AG09309 (cell line): ENCODE measurements at places on chromosomes 12 and 14.

DNA sequence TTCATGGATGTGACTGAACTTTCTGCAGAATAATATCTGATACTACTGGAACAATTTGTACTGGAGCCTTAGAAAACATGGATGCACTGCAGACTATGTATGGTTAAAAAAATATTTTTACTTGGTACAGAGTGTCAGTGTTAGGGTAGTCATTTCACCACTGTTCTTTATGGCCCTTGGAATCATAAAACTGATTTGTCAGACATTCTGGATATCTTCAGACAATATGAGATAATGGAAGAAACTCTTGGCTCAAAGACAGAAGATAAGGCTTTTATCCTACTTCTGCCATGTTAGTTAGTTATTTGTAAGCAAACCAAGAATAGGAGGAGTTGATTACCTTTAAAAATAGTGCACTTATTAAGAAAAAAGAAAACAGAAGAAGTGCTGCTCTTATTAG is 209.4 kb downstream of the LRIG3 start:
- DNase-seq, result no peak

- no peak for DNase-seq
Measured at GRCh38 chr12:50894241-50894640, 51.5 kb downstream of the TMPRSS12 start.

- DNase-seq, result peak; percentile 69
Measured at GRCh38 chr14:70856851-70857495, 47.7 kb upstream of the MAP3K9 start.

DNA sequence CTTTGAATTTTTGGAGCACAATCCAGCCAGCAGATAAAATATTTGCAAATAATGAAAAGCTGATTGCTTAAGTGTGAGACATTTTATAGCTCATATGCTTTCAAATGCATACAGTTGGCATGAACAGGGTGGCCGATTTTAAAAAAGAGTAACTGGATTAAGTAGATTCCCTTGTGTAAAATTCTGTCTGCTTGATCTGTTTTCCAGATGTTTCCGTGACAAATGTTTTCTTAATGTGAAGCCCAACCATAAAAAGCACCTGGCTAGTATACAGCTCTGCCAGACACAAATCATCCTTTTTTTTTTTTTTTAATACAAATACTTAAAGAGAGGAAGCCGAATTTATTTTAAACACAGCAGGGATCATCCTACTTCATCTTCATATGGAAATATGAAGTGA is 440.7 kb downstream of the CCER1 start:
- DNase-seq, result peak; percentile 29

- DNase-seq, result no peak
Measured at GRCh38 chr12:46577063-46577776, 204.6 kb upstream of the SLC38A2 start.

GRCh38 chr14:33567731-33568130 is 383.1 kb downstream of the EGLN3 start:
- DNase-seq, result no peak

DNA sequence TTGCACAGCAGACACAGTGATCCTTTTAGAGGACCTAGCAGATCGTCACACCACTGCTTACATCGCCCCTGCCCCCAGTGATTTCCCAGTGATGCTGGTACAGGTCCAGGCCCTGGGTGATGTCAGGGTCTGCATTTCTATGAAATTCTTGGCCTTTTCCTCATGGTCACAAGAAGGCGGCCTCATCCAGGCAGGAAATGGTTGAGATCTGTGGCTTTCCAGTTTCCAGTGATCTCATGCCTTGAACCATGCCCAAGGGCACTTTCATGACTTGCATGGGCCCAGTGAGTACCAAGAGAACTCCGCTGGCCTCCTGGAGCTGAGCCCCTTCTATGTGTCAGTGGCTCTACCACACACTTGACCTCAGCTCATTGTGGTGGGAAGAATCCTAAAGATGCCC is 41.9 kb upstream of the BDKRB2 start:
- peak; percentile 51 for DNase-seq

GRCh38 chr14:56334458-56334857 is 216.2 kb downstream of the PELI2 start:
- no peak for DNase-seq

DNA sequence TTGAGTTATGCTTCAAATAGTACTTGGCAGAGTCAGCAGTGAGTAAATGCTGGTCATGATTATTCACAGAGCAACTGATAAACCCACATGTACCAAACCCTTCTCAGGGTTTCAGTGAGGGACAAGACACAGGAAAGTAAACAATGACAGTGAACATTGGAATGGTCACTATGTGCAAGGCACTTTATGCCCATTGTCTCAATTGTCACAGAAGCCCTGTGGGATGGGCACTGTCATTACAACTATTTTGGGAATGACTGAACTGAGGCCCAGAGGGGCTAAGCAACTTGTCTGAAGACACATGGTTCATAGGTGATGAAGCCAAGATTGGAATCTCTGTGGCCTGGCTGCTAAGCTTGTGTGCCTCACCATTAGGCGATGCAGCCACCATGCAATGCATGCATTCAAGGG is 238.5 kb downstream of the RBM19 start:
- DNase-seq, result no peak

- DNase-seq, result peak; percentile 73
Measured at GRCh38 chr12:27710592-27711316, at the start of gene MRPS35. TSS of gene MRPS35 (plus strand) at chr12:27710832. CDS start at chr12:27710844, 12 bp downstream.

DNA sequence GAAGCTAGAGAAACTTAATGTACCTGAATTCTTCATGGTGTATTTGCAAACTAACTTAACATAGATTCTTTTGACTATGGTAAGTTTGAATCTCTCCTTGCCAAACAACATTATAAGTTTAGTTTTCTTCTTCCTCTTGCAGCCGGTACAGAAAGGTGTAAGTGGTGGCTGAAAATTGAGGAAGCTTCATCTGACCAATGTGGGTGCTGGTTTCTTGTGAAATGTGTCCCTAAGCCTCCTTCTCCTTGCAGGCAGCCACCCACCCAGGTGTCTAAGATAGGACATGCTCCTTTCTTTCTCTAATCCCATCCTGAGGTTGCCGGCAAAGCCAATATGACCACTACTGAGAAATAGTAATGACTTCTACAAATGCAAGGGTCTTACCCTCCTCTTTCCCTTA is 20.6 kb downstream of the GSG1 start:
- no peak for DNase-seq

DNA sequence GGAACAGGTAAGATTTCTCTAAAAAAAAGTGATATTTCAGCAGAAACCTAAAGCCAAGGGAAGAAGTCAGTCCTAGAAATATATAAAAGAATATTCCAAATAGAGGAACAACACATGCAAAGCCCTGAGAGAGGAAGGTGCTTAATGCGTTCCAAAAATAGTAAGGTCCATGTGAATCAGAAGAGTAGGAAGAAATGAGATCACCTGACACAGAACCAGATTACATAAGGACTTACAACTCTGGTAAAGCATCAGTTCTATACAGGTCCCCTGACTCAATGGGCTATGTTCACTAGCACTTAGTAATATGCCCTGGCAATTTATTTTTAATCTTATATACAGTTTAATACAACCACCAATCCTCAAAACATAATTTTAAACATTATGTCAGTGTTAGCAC is 30.0 kb downstream of the SENP1 start:
- no peak for DNase-seq

- DNase-seq, result no peak
Measured at GRCh38 chr12:124379938-124380754, 85.3 kb downstream of the RFLNA start.

GRCh38 chr12:96236221-96236822 is 42.1 kb downstream of the ELK3 start:
- DNase-seq, result no peak

DNA sequence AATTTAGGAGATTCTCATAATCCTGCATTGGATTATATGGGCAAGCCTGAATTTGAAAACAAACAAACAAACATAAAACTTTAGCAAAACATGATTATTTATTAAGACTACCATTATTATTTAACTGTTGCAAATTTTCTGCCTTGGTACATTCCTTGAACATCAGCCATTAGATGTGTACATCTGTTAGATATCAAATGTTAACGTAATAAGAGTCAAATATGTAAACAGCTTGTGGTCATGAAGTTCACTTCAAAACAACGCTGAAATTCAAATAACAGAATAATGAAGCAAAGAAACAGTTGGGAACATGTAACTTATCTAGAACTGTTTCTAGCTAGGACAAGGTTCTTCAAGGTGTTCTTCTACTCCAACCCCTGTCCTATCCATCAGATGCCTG is 14.3 kb upstream of the TMX1 start:
- DNase-seq, result no peak

GRCh38 chr14:99213101-99213500 is 58.9 kb downstream of the BCL11B start:
- no peak for DNase-seq

DNA sequence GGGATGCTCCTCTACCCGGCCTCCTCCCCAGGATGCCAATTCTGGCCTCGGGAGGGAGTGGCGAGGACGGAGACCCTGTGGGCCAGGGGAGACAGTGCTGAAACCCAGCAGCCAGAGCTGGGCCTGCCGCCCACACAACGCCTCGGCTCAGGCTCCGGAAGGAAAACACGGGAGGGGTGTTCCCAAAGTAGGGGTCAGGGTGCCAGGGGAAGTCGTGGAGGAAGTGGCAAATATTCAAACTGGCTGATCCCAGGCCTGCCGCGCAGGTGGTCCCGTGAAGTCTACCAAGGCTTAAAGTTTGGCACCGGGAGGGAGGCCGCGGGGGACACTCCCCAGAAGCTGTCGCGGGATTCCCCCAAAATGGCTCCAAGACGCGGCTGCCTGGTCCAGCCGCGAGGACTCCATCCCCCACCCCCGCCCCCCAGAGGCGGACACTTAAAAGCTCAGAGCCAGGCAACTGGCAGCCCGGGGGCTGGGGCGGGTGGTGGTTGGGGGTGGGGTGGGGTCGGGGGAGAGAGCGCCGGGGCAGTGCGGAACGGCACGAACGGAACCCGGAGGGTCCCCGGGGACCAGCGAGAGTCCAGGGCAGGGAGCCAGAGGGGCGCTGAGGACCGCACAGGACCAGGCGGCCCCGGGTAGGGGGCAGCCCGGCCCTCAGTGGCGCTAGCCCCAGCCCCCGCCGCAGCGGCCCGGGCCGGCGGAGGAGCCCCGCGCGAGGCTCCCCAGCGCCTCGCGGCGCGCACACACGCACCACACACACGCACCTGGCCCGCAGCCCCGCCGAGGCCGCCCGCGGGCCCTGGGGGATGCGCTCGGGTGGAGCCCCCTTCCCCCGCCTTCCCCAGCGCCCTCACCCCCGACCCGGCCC is 20.0 kb downstream of the BEGAIN start:
- no peak for DNase-seq

DNA sequence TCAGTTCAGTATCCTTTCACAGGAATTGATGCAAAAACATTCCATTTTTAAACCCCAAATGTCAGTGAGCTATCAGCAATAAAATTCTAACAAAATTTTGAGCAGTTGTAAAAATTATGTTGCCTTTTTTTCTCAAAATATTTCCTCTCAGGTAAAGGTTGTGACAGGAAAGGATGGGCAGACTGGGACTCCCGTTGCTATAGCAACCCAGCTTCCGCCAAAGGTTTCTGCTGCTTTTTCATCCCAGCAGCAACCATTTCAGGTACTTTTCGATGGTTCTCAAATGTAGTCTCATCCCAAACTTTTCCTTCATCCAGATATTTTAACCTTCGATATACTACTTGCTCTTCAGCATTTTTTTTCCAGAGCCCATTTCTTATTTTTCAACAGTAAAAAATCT is 13.6 kb downstream of the EP400 start:
- no peak for DNase-seq

DNA sequence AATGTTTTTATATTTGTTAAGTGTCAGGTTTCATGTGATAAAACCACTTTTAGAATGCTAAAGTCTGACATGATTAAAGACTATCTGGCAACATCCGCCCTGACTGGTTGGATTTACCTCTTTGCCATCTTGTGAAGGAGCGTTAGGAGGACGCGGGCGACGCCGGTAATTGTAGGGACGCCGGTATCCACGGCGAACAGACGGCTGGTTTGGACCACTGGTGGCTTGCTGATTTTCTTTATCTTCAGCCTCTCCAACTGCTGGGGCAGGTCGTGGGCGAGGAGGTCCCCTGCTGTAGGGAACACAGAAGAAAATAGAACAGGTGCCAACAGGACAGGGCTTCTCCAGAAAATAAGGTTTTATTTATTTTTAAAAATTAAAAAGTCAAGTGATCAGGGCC is 21.3 kb downstream of the YBX3 start:
- DNase-seq, result no peak

- DNase-seq, result no peak
Measured at GRCh38 chr14:69044965-69045555, 66.0 kb upstream of the ACTN1 start.

GRCh38 chr12:132396657-132397056 is 67.3 kb upstream of the GALNT9 start:
- no peak for DNase-seq

DNA sequence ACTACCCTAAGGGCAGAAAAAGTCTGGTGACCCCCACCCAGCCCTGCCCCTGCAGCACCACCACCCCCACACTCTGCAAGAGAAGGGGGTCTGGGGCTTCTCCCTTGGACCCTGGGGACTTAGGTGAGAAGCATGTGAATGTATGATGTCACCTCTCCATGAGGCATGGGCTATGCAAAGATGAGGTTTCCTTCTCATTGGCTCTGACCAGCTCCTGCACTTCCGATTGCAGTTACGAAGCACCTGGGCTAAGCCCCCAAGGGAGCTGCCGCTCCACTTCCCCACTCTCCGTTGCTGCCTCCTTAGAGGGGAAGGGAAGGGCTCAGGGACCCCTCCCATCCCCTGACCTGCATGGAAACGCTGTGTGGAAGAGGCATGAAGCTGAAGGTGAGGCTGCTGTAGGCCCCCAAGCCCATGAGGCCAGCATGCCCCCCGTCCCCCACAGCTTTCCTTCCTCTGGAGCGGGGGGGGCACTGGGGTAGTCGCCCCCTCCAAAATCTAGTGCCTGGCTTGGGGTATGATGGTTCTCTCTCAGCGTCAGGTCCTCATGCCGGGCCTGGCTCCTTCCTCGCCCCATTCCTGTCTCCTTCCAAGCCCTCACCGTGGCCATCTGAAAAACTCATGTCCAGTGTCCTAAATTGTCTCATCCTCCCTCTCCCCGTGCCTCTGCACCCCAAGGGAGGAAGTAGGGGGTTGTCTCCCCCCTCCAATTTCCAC is 5.5 kb upstream of the DDX23 start:
- no peak for DNase-seq
